ENCODE measurements at places on chromosomes 1 and 21.

DNA sequence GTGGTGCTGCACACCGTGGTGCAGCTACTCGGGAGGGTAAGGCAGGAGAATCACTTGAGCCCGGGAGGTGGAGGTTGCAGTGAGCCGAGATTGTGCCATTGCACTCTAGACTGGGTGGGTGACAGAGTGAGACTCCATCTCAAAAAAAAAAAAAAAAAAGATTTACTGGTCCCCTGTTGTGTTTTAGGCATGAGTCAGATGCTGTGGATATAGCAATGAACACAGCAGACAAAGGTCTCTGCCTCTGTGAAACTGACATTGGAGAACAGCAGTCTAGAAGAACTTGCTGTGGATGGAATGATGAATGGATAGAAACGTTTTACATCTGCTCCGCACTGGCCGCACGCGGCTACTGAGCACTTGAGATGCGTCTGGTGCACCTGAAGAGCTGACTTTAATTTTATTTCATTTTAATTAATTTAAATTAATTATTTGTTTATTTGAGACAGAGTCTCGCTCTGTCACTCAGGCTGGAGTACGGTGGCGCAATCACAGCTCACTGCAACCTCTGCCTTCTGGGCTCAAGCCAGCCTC, 24.5 kb upstream of the EPHA2 start:
- no peak for DNase-seq

DNA sequence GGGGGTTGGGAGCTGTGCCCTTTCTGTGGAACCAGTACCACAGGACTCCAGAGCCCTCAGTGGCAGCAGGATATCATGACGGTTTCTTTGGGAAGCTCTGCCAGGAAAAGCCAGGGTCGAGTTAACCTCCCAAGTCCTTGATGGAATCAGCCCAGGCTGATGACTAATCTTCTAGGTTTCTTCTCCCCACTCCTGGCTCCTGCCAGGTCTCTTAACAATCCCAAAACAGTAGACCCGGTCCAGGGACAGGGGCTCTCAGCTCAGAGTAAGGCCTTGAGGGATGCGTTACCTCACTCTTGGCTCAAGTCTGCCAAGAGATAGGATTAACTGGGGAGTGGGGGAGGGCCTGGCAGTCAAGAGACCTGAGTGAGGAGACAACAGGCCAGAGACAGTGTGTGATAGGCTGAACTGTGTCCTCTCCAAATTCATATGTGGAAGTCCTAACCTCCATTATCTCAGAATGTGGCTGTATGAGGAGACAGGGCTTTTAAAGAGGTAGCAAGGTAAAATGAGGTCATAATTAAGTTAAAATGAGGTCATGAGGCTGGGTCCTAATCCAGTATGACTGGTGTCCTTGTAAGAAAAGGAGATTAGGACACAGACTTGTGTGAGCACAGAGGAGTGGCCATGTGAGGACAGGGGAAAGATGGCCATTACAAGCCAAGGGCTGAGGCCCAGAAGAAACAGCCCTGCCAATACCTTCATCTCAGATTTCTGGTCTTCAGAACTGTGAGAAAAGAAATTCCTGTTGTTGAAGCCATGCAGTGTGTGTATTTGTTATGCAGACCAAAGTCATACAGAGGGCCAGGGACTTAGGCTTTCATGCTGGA, 95.0 kb downstream of the BEND5 start:
- no peak for DNase-seq

DNA sequence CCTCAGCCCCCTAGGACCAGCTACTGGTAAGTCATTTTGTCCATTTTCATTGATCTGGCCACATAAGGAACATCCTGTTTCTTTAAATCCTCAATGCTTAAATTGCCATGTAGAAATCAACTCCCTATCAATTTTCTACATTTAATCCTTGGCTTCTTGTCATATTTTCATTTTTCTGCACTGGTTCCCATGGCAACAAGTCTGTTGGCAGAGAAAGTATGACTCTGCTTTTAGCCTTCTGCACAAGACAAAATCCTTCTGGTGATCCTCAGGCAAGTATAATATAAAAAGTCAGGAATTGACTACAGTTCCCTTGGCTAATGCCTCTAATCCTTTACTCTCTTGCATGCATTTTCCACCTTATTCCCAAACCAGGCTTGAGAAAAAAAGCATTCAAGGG, 65.0 kb downstream of the LRRC40 start:
- no peak for DNase-seq

DNA sequence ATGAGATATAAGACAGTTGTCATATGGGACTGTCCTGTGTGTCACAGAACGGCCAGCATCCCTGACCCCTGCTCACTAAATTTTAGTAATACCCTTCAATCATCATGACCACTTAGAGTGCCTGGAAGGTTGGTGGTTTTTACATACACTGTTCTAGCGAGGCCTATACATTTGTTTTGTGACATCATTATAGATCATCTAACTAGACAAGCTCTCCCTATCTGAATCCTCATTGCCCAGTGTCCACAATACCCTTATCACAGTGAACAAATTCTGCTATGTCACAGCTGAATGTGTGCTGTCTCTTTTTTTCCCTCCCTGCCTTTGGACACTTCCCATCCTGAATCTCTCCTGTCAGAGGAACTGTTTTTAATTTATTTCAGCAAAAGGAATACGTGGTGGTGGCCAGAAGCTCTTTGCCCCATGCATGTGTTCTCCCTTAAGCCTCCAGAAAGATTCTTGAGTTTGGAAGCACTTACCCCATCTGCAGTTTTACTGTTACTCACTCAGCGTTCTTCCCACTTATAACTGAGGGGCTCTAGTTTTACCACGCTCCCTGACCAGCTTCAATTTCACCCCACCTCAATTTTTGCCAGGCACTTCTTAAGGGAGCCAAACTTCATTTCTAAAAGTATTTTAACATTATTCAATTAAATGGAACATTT, 70.3 kb downstream of the OLFML2B start:
- no peak for DNase-seq

- no peak for DNase-seq
Observed at GRCh38 chr1:186904361-186904760, 75.6 kb downstream of the PLA2G4A start.

- no peak for DNase-seq
Observed at GRCh38 chr1:66265796-66266195, 268.2 kb upstream of the SGIP1 start.

GRCh38 chr1:99131546-99131945, 126.9 kb upstream of the PLPPR5 start:
- no peak for DNase-seq

DNA sequence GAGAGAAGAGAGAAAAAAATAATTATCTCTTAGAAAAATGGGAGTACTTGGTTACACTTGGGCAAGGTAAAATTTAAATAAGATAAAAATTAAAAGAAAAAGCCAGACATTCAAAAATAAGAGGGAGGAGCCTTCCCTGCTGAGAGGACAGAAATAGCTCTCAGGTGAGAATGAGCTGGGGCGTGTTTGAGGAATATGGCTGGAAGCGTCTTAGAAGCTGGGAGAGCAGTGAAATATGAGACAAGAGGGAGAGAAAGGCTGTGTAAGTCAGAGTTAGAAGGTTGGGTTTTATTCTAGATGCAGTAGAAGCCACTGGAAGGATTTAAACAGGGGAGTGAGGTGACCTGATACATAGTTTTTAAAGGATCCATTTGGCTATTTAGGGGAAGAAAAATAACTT, 154.2 kb upstream of the L1TD1 start:
- DNase-seq, result no peak

- no peak for DNase-seq
Observed at GRCh38 chr1:7220007-7220406, 434.8 kb downstream of the CAMTA1 start.
